Trophoblast cell (in vitro differentiated cells and primary cell): ENCODE measurements at places on chromosomes 4 and X.

DNA sequence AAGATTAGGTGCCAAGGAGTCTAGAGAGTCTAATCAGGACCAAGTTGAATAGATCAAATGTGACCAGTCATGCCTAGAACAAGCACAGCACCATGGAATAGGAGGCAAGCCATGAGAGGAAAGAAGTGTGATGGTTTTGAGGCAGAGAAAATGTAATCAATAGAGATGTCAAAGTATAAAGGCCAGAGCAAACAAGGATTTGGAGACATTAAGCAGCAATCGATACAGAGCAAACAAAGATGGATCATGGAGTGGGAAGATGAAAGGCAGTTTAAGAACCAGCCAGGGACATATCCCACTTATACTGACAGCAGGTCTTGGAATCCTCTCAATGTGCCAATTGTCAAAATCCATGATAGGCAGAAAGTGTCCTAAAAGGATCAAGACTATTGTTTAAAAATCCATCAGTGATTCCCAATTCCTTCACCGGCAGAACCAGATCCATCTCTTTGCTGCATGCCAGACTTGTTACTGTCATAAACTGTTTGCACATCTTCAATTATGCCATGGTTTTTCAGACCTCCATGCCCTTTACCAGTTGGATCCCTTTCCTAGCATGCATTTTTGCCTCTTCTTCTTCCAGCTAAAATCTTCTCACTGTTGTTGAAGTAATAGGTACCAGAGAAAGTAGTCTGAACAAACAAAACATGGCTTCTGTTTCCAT lies 520.7 kb upstream of the ARX start:
- no peak for DNase-seq

DNA sequence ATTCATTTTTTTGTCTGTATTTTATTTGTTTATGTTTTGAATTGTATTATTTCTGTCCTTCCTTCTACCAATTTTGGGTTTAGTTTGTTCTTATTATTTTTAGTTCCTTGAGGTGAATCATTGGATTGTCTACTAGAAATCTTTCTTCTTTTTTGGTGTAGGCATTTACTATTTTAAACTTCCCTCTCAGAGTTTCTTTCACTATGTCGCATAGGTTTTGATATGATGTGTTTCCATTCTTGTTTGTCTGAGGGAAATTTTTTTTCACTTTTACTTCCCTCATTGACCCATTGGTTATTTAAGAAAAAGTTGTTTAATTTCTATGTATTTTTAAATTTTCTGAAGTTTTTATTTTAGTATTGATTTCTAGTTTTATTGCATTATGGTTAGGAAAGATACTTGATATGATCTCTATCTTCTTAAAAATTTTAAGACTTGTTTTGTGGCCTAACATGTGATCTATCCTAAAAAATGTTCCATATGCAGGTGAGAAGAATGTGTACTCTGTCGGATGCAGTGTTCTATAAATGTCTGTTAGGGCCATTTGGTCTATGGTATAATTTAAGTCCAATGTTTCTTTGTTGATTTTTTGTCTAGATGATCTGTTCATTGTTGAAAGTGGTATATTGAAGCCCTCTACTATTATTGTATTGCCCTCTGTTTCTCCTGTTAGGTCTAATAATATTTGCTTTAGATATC lies 68.8 kb downstream of the IL15 start:
- DNase-seq, result no peak

GRCh38 chrX:11131146-11131545 lies 20.0 kb downstream of the HCCS start:
- no peak for DNase-seq

DNA sequence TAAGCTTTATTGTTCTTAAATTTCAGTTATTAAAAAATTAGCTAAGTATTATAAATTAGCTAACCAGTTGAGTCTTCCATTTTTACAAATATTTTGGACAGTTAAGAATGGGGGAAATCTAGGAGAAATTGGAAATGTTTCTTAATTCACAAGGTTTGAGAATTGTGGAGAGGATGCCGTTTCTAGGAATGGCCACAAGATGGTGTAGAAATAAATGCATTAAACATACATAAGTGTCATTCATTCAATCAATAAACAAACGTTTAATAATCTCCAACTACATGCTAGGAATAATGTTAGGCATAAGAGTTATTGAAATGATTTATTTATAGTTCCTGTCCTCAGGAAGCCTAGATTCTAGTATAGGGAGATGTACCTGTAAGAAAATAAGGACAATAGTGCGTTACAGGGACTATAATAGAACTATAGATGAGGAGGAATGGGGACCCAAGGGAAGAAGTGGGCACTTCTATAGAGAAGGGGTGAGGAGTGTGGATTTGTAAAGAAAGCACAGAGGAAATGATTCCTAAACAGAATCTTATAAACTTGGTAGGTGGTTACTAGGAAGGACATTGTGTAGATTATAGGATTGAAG lies 195.7 kb upstream of the ANK2 start:
- DNase-seq, result no peak

GRCh38 chr4:173935622-173936405 lies 347.7 kb downstream of the FBXO8 start:
- no peak for DNase-seq

GRCh38 chr4:169164669-169165415 lies 105.9 kb downstream of the SH3RF1 start:
- no peak for DNase-seq

- DNase-seq, result no peak
These were observed 90.7 kb downstream of the KLHL8 start for GRCh38 chr4:87129681-87130080.

DNA sequence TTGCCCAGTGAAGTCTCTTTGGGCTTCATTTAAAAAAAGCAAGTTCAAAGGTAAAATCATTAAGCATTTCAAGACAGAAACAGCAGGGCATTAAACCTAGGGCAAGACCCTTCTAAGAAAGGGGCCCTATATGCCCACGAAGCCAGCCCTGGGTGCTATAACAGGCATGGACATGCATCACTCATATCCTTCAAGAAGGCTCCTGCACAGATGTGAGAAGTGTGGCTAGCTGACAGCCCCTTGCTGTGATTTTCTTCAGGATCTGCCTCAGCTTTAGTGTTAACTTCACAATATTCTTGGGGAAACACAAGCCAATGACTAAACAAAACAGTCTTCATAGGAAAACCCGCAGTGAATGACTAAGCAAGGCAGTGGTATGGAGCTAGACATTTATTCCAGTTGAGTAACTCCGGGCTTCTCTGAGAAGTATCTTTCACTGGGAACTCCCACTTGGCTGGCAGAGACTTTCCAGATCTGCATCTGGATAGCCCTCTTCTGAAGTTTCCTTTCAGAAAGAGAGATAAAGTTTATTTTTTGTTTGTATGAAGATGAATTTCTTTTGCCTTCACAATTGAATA lies 11.9 kb upstream of the MAOA start:
- peak; percentile 60 for DNase-seq

- no peak for DNase-seq
These were observed 54.3 kb upstream of the TET2 start for GRCh38 chr4:105092356-105092755.

DNA sequence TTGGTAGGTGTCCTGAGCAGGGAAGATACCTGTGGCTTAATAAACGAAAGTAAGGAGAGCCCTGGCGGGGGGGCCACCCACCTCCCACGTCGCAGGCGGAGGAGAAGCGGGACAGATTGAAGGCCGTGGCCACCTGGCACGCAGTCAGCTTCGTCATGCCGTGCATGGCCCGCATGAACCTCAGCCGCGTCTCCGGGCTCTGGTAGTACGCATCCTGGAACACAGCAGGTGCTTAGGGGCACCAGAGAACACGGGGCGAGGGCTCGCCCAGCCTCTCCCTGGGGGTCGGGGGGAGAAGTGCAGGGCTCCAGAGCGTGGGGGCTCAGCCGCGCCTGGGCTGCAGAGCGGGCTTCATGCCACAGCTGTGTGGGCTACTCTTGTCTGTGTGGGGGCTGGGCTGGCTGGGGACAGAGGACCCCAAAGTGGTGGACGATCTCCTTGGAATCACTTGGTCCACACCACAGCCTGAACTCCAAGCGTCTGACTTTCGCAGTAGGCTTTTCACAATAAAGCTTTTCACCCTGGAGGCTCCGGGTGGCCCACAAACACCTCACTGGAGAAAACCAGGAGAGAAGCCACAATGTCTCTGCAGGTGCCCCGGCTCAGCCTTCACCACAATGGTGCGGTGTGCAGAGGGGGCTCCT lies 27.1 kb upstream of the SLC25A6 start:
- DNase-seq, result no peak

DNA sequence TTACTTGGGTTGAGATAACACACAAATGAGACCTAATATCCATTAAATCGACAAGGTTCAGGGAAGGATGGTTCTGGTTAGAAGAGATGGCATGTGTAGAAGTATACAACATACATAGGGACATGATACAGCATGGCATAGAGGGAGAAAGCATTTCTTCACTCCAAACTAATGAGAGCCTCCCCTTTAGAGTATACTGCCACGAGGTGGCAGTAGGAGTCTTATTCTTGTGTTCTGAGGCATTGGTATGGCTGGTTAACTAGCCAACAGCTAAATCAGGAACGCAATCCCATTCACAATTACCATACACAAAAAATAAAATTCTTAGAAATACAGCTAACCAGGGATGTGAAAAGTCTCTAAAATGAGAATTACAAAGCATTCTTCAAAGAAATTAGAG lies 29.1 kb upstream of the TRO start:
- peak; percentile 21 for DNase-seq

DNA sequence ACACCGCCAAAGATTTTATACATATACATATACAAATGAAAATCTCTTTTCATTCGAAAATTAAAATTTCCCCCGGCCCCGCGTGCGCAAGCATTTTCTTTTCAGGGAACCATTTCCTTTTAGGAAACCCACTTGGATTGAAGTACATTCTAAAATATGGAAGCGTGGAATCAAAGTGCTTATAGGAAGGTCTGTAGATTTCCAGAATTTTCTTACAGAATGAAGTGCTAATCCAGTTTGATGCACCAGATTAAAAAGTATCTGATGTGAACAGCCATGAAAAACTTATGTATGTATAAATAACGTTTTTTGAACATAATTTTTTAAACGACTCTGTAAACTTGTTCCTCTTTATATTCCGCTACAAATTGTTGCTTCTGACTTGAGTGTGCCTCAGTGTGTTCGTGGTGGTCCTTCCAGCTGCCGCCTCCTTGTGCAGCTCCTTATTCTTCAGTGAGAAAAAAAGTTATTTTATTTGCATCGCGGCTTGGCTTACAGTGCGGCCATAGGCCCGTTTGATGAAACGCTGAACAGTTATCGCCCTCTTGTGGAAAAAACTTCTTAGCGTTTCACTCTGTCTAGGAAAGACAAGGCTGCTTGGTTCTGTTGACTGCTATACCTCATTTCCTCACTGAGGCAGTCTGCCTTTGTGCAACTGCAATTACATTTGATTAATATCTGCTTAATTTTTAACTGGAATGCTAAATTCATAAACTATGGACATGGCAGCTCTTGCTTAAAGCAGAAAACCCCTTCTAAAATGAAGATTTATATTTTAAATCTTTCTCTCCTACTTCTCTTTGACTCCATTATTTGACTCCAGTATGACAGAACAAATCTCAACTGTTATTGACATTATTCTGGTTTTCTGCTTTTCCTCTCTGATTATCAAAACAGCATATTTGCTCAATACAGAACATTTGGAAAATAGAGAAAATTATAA lies 4.7 kb upstream of the NKX6-1 start:
- DNase-seq, result peak; percentile 55

GRCh38 chr4:145887241-145887991 lies 51.2 kb downstream of the ZNF827 start:
- no peak for DNase-seq

DNA sequence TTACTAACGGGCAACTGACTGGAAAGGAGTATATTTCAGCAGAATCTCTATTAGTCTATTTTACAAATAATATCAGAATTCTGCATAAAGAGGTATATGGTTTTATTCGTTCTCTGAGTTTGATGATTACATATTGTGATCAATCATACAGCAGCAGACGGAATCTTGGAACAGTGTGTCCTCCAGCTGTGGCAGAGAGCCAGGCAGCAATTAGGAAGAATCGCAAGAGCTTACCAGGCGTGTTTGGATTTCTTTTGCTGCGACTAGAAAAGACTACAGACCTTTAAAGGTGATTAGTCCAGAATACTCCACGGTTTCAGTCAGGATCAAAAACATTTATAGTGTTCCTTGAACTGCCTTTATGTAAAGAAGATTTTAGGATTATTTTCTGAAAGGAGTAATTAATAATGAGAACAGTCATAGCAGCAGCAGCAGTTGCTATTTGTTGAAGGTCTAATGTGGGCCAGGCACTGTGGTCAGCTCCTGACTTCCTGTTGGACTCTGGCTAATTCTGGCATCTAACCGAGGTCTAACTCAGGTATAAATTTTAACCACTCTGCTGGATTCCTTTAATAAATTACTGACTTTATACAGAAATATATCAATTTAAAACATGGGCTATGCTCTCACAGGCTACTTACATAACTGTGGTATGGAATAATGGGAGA lies 225.3 kb upstream of the CXorf66 start:
- no peak for DNase-seq

DNA sequence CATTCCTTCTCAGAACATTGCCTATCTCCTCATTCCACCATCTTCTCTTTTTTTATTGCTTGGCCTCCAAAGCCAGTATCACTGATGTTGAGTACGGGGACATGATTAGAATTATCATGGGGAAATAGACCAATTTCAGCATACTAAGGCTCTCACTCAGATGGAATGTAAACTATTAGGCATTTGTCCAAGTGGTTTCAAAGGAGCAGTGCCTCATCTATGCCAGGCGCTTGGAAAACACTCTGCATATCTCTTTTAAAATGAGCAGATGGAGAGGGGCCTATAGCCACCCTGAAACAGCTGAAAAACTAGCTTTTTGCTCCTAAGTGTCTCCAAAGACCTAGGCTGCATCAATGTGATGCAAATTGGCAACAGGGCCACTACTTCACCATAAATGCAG lies 150.8 kb upstream of the DIPK2B start:
- DNase-seq, result no peak

- peak; percentile 70 for DNase-seq
These were observed 3.5 kb upstream of the IQSEC2 start for GRCh38 chrX:53284684-53285447.

DNA sequence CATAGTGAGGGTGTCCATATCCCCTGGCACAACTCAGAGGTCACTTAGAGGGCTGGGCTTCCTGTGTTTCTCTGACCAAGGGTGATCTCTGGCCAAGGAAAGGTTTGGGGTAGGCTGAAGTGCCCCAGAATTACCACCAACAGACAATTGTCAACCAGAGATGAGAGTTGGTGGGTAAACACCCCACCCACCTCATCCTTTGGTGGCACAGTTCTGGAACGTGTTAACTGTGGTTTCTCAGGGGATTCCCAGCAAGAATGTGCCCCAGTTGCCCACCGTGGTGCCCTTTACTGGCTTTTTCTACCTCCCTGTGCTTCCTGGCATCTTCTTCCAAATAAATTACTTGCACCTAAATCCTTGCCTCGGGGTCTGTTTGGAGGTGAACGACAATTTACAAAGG lies 17.1 kb downstream of the GRPR start:
- no peak for DNase-seq
